ENCODE measurements at places on chromosomes 2 and 18.

DNA sequence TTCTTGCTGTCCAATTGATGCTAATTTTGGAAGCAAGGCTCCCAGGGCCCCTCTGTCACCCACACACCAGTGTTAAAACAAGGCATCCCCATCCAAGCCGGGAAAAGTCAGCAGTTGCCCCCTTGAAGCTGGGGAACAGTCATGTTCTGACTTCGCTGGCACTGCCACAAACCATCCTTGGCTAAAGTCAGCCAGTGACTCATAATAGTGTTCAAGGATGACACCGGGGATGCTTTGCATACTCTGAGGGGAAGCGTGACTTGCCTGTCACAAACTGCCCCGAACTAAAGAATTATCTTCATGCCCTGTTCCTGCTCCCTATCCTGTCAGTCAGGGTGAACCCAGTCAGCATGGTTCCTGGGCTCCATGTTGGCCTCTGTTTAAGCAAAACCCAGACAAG, 37.0 kb downstream of the TGFA start:
- no peak for DNase-seq

GRCh38 chr2:159855557-159856061, 57.6 kb upstream of the CD302 start:
- DNase-seq = no peak

DNA sequence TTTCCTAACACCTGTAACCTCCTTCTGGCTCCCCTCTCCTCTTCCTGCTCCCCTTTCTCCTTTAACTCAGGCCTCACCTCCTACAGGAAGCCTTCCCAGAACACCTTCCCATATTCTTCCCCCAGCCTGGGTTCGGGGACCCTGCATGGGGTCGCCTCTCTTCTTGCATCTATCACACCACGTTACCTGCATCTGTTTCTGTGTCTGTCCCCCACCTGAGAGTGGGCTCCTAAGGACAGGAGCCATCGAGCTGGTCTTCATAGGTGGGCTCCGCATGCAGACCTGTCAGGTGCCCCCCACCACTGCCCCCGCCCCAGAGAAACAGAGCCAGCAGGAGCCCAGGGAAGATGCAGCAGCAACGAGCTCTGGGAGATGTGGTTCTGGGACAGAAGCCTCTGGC, 123.2 kb upstream of the GLI2 start:
- no peak for DNase-seq

- no peak for DNase-seq
Observed at GRCh38 chr2:17584689-17585088, 44.2 kb downstream of the VSNL1 start.

DNA sequence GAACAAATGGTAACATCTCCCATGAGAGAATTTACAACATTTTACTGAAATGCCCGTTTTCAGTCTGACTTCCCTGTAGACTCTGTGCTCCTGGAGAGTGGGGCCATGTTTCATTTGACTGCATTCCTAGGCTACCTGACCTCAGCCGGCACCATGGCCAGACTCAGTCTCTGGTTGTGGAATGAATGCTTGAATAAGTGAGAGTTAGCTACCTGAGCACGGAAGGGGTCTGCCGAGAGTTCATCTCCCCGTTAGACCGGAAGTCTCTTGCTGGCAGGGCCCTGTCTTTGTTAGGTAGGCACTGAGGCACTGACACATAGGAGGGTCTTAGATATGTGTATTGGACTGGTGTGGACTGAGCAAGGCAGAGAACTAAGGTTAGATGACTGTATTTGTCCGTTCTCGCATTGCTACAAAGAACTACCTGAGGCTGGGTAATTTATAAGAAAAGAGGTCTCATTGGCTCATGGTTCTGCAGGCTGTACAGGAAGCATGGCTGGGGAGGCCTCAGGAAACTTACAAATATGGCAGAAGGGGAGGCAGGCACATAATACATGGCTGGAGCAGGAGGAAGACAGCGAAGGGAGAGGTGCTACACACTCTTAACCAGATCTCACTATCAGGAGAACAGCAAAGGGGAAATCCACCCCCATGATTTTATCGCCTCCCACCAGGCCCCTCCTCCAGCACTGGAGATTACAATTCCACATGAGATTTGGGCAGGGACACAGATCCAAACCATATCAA, 271.2 kb downstream of the GLI2 start:
- DNase-seq = no peak

GRCh38 chr2:55511508-55512124, 7.9 kb upstream of the CFAP36 start:
- no peak for DNase-seq

DNA sequence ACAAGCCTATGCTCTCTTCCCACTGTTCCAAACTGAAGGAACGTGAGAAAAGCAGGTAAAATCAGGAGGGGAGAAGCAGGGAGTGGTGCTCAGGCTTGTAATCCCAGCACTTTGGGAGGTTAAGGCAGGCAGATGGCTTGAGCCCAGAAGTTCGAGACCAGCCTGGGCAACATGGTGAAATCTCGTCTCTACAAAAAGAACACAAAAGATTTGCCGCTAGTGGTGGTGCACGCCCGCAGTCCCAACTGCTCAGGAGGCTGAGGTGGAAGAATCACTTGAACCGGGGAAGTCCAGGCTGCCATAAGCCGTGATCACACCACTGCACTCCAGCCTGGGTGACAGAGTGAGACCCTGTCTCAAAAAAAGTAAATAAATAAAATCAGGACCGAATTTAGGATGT, 1.3 kb upstream of the TMSB10 start:
- DNase-seq = no peak

GRCh38 chr2:105857076-105857740, 112.5 kb downstream of the NCK2 start:
- no peak for DNase-seq

- no peak for DNase-seq
Observed at GRCh38 chr2:11912980-11913379, 166.5 kb downstream of the LPIN1 start.

- DNase-seq = no peak
Observed at GRCh38 chr18:54261894-54262293, 7.4 kb upstream of the POLI start.

DNA sequence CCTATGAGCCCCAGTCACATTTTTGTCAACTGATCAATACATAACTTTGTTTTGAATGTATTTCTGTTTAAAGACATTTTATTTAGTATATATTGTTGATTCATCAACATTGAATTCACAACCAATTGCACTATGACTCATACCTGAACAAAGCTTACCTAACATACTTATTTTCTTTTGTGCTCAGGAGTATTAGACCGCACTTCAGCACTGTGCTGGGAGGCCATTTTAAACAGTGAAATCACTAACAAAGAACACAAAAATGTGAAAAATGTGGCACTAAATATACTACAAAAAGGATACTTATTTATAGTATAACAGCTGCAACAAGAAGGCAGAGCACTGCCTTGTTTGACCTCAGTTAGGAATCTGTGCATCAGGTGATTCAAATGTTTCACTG, 12.4 kb upstream of the IFIH1 start:
- no peak for DNase-seq

DNA sequence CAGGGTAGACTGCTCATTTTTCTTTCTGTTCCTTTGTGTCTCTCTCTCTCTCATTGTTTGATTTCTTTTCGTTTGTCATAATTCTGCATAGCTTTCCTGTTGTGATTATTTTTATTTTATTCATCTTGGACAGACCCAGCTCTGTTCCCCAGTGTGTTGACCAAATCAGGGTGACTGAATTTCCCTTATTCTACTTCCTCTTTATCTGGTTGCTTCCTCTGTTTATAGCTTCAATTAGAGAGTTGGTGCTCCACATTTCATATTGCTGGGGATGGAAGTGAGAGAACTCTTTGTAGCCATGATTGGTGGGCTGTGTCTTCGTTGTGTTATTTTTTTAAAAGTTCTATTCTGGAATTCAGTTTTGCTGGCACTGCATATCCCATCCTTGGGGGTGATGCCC, 19.1 kb downstream of the PROKR1 start:
- no peak for DNase-seq

- no peak for DNase-seq
Observed at GRCh38 chr2:191296083-191297006, 51.1 kb downstream of the MYO1B start.

DNA sequence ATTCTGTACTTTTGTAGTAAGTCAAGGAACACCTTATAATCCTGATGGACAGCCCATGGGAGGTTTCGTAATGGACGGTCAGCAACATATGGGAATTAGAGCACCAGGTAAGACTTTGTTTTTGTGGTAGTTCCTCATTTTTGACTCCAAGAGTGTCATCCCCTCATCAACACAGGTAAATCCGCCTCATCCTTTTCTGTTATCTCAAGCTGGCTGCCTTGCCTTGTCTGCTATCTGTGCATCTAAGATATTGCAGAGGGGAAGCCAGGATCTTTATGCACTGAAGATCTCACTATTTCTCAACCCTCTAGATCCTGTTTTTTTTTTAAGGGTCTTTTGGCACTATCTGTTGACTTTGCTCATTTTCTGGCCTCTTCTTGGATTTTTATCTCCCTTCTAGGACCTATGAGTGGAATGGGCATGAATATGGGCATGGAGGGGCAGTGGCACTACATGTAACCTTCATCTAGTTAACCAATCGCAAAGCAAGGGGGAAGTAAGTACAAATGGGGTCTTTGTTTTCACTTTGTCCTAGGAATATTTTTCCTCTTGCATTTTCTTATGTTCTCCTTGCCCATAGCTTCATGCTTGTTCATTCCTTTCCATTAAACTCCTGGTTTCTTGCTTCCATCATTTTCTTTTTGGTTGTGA, 133.8 kb downstream of the MEIS1 start:
- no peak for DNase-seq

DNA sequence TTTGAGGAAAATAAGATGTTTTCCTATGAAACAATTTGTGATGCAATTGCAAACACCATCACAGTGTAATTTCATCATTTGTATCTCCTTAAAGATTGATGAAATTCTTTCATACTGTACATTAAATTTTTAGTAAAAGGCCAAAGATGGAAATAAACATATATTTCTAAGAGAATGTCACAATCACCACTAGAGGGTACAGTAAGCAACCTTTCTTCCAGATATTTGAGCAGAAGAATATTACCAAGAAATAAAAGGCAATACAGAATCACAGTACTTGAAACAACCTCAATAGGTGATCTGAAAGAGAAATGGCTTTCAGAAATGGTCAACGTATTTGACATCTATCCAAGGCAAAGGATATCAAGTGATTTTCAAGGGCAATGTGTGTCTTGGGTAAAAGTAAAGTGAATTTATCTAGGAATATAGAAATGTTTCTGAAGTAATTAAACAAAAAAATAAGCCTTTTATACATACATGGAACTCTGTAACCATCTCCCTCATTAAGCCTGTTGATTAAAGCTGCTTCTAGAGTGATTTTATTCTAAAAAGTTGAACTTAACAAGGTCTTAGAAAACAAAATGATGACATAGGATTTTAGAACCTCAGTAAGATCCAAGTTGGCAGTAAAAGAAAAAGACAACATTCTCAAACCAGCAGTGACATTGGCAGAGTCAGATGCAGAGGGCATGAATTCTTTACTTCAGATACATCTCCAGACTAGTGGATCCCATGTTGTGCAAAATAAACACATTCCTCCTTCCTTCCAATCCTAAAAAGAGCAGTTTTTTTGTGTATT, 90.3 kb upstream of the SESTD1 start:
- DNase-seq = no peak

DNA sequence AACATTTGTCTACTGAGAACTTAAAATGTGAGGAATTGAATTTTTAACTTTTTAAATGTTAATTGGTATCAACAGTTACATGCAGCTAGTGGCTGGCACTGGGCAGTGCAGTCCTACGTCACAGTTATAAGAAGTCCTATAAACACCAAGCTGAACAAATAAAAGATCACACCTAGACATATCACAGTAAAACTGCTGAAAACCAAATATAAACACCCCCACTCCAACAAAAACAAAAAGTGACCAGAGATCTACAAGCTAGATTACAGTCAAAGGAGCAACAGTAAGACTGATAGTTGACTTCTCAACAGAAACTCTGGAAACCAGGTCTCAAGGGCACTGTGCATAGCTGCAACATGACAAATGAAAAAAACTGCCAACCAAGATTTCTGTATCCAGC, 19.4 kb downstream of the TLK1 start:
- no peak for DNase-seq

DNA sequence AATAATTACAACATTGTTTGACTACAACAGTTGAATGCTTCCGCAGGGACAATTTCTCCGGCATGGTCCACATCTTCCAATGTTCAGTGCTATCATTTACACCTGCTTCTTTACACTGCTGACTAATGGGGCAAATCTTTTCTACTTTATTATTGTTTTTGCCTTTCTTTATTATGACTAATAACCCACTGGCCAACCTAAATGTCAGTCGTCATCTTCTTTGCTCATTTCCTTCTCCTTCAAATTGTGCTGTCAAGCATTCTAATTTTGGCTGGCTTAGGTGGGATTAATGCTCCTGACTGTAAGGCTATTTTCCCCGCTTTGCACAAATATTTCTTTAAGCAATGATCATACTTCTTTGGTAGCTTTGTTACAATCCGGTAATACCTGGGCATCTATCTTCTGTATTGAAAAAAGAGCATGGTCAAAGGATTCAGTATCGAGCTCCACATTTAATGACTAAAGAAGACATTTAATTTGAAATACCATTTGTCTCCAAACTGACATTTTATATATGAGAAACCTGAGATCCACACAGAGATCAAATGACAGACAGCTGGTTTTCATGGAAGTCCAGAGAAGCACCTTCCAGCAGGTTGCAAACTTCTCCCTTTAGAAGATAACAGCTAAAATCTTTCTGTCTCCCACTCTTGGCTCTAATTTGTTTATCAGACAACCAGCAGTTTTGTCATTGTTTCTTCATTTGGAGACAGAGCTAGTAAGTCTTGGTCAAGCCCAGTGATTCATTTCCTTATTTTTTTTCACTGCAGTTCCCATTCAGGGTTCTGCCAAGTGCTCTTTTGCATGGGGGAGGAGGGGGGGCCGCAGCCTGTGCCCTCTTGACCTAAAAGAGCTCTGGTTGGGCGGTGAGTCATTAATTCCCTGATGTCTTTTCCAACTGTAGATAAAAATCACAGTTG, 132.9 kb downstream of the SOCS6 start:
- DNase-seq = no peak

GRCh38 chr2:181036848-181037603, 56.6 kb downstream of the UBE2E3 start:
- DNase-seq = no peak

DNA sequence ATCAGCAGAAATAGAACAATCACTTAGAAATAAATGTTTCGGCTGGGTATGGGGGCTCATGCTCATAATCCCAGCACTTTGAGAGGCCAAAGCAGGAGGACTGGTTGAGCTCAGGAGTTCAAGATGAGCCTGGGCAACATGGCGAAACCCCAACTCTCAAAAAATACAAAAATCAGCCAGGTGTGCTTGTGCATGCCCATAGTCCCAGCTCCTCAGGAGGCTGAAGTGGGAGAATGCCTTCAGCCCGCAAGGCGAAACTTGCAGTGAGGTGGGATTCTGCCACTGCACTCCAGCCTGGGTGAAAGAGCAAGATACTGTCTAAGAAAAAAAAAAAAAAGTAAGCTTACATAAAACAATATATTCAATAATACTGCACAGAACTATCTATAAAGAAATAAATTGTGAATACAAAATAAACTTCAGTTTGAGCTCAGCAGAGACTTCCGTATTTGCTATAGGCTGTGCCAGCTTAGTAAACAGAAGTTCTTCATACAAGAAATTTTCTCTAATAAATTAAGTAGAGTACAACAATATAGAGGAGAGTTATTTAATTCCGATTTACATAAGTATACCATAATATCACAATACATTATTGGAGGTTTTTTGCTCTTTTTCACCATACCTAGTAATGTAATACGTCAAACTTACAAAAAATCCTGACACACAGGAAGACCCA, 43.6 kb downstream of the SRBD1 start:
- DNase-seq = no peak

All from stimulated activated CD4-positive, alpha-beta T cell treated with anti-CD3 and anti-CD28 coated beads, TNF-alpha, amount 100 ng/mL, for 4 hours (primary cell).